ENCODE measurements at places on chromosomes 2 and 18.

DNA sequence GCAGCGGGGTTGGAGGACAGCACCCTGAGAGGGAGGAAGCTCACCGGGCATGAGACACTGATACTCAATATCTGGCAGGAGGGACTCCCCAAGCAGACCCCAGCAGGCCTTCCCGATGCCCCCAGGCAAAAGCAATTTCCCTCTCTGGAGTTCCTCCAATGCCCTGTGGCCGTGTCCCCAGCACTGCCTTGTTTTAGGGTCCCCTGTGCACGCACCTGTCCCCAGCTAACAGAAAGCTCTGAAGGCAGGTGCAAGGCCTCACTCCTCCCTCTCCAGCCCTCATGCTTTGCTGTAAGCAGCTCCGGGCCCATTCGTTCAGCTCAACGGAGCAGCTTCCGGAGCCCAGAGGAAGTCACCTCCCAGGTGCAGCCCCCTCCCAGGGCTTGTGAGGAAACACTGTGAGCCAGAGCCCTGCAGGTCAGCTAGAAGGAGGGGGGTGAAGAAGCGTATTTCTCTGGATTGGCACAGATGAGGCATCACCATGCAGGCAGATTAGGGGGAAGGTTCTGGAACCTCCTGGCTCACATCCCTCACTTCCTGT is 50.3 kb upstream of the ID2 start:
- no peak for DNase-seq

DNA sequence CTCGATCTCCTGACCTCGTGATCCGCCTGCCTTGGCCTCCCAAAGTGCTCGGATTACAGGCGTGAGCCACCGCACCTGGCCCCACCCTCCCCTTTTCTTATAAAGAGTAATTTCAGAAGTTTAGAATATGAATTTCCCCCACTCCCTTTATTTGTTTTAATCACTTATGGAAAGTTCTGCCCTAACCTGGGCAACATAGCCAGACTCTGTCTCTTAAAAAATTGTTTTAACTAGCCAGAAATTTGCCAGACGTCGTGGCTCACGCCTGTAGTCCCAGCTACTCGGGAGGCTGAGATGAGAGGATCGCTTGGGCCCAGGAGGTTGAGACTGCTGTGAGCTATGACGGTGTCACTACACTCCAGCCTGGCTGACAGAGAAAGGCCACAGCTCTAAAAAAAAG is 7.7 kb upstream of the NBAS start:
- DNase-seq, result no peak

GRCh38 chr2:23757686-23758433 is 169.1 kb downstream of the ATAD2B start:
- no peak for DNase-seq

GRCh38 chr2:234843411-234843810 is 108.4 kb upstream of the SH3BP4 start:
- DNase-seq, result no peak

DNA sequence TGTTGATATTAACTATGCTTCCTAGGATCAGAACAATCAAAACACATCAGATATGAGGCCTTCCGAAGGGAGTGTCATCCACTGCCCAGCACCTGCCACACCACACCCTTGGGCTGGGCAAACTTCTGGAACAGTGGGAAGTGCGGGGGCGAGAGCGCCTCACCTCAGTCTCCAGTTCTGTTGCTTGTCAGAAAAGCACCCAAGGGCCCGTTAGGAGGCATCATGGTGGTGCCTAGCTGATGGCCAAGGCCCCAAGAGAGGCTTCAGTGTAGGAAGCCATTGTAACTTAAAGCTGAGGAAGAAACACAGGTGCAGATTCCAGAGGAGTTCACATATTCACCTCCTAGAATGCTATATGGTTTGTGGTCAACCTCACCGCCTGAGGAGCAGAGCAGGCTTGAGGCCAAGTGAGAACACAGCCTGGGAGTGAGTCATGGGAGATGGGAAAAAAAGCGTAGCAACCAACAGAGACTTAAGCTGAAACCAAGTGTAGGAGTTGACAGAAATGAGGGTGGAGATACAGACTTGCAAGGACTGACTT is 85.1 kb upstream of the ATL2 start:
- peak; percentile 51 for DNase-seq

DNA sequence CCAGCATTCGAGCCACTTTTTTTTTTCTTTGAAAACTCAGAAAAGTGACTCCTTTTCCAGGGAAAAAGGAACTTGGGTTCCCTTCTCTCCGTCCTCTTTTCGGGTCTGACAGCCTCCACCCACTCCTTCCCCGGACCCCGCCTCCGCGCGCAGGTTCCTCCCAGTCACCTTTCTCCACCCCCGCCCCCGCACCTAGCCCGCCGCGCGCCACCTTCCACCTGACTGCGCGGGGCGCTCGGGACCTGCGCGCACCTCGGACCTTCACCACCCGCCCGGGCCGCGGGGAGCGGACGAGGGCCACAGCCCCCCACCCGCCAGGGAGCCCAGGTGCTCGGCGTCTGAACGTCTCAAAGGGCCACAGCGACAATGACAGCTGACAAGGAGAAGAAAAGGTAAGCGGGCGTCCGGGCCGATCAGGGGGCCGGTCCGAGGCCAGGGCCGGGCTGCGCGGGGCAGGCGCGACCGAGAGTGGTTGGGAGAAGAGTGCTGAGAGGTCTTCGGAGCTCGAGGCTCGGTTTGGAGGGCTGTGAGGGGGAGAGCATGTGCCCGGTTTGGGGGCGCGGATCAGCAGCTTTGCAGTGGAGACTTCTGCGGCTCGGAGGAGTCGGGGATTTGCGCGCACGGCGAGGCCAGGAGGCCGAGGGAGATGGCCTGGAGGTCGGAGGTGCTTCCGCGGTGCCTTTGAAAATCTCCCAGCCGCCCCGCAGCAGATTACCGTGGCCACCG is 502 bp downstream of the EPAS1 start:
- DNase-seq, result peak; percentile 39

- peak; percentile 55 for DNase-seq
Observed at GRCh38 chr2:231900486-231900942, 25.7 kb downstream of the NPPC start.

DNA sequence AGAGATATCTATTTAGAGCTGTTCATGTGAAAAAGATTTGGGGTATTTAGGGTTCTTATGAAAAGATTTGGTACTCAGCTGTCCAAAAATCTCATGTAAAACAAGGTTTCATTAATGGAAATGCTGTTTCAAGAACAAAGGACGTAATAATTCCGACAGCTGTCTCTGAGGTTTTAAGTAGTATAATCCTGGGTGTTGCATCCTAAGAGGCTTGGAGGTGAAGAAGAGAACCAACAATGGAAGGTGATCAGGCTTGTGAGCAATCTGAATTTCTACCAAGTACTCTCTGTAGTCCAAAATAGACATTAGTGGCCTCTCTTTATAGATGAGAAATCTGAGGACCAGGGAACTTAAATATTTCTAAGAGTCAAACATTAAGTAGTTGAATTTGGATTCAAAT is 205.1 kb downstream of the BABAM2 start:
- DNase-seq, result no peak

DNA sequence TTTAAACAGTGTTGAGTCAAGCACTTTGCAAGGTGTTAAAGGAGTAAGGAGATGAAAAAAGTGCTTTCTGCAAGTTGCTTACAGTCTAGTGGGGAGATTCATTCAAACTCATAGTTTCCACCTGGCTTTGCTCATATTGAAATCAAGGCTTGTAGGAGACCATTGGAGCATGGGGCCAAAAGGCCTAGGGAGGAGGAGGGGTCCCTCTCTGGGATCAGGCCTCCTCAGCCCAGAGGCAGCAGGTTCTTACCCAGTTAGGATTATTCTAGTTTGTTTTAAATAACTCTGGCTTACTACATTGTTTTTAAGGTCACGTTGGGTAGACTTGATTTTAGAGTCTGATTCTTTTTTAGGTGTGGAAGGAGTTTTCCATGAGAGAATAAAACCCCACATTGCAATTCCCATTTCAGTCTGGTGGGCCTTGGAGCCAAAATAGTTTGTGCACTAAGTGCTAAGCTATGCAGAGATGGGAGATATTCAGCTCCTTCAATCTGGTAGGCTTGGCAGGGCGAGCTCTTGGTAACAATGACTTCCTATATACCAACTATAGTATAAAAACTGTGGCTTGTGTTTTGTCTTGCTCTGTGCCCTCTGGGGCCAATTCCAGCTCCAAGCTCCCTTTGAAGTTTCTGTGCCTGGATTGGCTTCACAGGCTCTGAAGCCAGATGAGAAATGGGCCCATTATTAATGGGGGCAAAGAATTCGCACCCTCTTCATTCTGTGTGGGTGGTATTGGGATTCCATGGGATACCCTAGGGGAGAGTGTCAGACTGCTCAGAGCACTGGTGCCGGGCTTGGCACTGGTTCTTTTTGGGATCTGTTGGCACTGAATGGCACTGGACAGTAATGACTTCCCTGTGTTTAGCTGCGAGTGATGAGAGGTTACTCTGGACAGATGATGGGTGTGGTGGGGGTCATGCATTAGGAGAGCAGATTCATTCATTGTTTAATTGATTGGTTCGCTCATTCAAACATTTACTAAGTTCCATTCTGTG is 301.1 kb downstream of the MYCN start:
- DNase-seq, result no peak

DNA sequence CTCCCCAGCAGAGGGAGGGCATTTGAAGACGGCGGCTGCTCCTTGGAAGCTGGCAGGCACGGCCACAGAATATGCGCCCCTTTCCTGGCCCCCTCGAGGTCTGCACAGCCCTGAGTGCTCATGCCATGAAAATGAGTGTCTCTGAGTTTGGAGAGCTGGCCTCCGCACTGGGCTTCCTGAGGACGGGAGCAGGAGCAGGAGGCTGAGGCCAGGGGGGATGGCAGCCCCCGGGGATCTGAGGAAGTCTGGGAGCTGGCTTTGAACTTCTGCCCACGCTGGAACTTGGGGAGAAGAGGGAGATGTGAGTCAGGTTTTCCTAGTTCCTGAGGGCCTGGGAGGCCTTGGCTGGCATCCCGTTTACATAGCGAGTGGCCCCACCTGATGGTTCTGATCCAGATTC is 47.0 kb downstream of the RRM2 start:
- no peak for DNase-seq

DNA sequence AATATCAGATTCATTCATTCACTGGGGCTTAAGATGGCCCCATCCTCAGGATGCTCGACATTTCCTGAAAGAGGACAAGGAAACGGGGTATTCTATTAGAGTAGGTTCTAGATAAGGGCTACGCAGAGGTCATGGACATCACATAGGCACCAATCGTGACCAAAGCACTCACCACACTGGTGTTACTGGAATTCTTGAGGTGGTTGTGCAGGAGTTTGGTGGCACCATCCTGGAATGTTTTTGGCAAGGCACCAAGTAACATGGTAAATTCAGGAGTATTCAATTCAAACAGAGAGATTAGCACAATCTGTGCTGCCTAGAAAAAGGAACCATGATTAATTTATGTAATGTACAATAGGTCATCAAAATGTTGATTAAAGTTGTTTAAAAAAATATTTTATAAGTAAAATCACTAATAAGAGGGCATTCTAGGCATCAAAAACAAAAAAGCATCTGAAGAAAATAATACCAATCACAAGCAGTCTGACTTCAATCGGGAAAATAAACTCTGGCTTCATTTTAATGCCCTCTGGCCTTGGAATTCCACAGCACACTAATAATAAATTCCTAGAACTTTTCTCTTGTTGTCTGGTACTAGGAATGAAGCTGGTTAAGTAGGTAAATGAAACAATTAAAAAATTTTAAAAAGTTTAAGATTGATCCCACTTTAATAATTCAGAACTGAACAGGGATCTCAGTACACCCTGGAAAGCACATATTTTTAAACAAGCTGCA is 102.8 kb upstream of the TFCP2L1 start:
- no peak for DNase-seq

- no peak for DNase-seq
Observed at GRCh38 chr18:59607078-59607379, 90.2 kb downstream of the CCBE1 start.

GRCh38 chr2:157419031-157419575 is 24.8 kb downstream of the CYTIP start:
- no peak for DNase-seq

DNA sequence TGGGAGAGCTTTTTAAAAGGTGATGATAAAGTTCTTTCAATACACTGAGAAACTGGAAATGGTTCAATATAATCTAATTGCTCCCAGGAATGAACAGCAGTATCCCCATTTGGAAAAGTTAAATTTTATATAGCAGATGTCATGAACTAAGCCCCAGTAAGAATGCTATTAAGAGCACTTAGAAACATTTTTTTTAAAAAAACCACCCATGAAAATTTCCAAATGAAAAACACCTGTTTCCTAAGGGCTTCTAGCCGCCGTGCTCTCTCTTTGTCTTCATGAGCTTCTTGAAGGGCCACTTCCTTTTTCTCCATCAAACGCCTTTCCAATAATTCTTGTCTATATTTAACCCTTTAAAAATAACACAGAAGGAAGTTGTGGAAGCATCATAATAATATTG is 77.0 kb downstream of the UPP2 start:
- DNase-seq, result no peak

- no peak for DNase-seq
Observed at GRCh38 chr2:174522553-174522952, 35.7 kb upstream of the GPR155 start.

- DNase-seq, result no peak
Observed at GRCh38 chr2:223365158-223365679, 236.9 kb downstream of the SCG2 start.

GRCh38 chr2:15973481-15974401 is 33.4 kb downstream of the MYCN start:
- DNase-seq, result peak; percentile 34

DNA sequence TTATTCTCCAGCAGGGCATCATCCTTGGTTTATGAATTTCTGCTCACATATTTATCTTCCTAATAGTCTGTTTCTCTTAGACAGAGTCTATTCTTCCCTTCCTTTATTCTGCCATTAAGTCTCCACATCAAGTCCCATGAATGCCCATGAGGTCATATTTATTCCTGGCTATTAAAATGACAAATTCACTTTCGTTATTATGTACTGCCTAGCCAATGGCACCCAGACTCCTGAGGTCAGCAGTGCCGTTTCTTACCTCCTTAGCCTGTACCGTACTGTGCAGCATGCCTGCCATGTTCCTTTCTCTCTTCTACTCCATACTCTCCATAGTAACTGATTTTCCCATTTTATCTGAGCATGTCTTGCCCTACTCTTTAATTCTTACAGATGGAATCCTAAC is 82.3 kb upstream of the SPTBN1 start:
- DNase-seq, result no peak

DNA sequence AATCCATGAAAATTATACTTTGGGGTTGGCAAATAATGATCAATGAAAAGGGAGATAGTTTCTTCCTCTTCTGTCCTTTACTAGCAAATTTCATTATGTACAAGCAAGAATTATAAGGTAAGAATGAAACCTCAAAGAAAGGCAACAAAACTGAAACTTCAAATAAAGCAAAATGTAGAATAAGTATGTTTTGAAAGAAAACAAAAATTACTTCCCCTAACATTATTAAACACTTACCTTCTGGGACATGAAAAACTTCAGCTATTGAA is 29.4 kb downstream of the THADA start:
- no peak for DNase-seq

- DNase-seq, result peak; percentile 18
Observed at GRCh38 chr2:200863782-200864175, 679 bp downstream of the CLK1 start.

- no peak for DNase-seq
Observed at GRCh38 chr2:231717281-231718171, 9.2 kb downstream of the PTMA start.

DNA sequence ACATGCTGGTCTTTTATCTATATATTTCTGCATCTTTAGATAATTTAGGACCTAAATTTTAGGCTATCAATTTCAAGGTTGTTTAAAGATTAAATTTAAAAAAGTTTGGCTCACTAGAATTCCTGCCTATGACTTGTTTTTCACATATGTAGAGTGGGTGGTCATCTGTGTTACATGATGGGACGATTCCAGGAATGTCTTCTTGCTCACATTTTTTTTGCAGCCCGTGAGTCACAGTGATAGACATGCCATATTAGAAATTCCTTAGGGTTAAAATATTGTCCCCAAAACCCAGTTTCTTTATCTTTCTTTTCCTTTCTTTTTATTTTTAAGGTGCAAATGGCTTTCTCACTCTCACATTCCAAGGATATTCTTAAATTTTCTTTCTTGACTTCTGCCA is 652.0 kb downstream of the PLCL1 start:
- no peak for DNase-seq

Data from activated CD4-positive, alpha-beta T cell treated with anti-CD3 and anti-CD28 coated beads, Interleukin-2, Interleukin-4, amounts not matched to agents 100 ng/mL and 50 ng/mL, durations not matched to agents 16 hours and 8 hours (primary cell).